Kidney epithelial cell (primary cell): ENCODE measurements at places on chromosomes 6 and 20. TPM values are rescaled to one million over a fixed set of nuclear protein-coding genes. Genes with fewer than 3 reads are reported as not detected.

DNA sequence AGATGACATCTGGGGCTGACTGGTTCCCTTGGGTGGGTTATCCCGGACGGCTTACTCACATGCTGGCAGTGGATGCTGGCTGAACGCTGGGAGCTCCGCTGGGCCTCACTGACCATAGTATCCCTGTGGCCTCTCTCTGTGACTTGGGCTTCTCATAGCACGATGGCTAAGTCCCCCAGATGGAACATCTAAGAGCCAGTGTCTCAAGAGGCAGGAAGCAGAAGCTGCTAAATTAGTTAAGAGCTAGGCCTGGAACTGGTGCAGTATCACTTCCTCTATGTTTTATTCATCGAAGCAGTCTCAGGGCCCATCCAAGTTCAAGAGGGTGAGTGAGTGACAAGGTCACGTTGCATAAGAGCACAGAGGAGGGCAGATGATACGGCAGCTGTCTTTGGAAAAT lies 116.5 kb upstream of the LAMP5 start:
- DNase-seq: no peak

- DNase-seq: no peak
These were observed 121.9 kb upstream of the BTN3A2 start for GRCh38 chr6:26243132-26243531.

GRCh38 chr6:141152951-141153350 lies 979.8 kb upstream of the GJE1 start:
- no peak for DNase-seq

DNA sequence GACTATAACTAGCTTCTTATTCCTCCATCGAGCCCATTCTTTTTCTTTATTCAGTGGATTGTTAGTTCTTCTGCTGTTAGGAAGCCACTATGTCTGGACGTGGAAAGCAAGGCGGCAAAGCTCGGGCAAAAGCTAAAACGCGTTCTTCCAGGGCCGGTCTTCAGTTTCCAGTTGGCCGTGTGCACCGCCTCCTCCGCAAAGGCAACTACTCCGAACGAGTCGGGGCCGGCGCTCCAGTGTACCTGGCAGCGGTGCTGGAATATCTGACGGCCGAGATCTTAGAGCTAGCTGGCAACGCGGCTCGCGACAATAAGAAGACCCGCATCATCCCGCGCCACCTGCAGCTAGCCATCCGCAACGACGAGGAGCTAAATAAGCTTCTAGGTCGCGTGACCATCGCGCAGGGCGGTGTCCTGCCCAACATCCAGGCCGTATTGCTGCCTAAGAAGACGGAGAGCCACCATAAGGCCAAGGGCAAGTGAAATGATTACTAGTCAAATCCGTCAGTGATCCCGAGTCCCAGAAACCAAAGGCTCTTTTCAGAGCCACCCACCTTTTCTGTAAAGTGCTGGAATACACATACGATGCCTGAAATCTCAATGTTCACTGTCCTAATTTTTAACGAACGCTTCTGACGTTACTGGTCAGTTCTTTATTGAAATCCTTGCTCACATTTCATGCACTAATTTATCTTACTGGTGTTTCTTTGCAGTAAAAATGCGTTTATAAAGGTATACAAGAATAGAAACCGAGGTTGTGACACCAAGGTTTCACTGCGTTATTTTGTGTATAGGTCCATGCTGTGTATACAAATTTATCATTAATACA lies 129.9 kb downstream of the HFE start:
- no peak for DNase-seq

DNA sequence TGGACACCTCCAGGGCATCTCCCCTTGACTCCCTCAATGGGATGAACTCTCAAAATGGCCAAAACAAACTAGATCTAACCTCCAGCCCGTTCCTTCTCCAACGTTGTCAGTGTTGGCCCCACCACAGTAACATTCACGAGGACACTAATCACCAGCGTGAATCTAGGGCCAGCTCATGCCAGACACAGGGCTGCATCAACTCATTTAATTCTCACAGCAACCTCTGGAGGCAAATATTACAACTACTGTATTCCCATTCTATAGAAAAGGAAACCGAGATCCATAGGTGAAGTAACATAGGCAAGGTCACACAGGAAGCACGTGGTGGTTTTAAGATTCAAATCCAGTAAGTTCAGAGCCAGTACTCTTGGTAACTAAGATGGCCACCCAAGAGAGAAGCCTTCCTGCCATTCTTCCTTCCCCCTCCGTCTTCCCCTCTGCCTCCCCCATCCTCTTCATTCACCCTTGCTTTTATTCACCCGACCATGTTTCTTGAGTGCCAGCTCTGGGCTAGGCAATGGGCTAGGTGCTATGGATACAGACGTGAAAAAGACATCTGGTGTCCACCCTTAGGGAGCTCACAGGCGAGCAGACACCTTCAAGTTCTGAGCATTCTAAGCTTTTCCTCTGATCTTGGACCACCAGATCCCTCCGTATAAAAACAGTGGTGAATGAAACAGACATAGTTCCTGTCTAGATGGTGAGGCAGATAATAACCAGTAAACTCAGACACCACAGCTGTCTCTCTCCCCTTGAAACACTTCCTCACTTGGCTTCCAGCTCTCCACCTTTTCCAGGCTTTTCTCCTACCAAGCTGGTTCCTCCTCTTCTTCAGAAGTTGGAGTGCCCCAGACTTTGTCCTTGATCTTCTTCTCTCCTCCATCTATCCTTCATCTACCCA lies 9.6 kb downstream of the CCM2L start:
- DNase-seq: no peak

The BTNL2 gene
- not detected in 2 replicates for total RNA-seq

GRCh38 chr6:49540614-49541013 lies 9.9 kb upstream of the C6orf141 start:
- DNase-seq: no peak

The RAET1E gene
- not detected in 2 replicates for total RNA-seq

DNA sequence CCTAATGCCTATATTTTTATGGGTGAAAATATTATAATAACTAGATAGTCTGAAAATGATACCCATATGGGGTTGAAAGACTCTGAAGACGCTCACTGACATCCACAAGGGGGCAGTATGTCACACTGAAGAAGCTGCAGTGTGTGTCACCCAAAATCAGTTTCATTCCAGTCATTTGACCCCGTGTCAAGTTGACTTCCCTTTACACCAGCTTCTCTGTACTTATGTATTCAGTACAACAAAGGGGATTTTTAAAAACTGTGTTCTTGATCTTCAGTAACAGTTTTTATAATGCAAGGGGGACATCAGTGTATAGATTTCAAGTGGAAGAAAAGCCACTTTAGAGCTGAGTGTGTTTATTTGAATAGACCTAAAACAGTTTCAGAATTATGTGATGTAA lies 19.3 kb downstream of the FAXC start:
- DNase-seq: peak; percentile 10
